ENCODE measurements at places on chromosomes 6 and 20.

DNA sequence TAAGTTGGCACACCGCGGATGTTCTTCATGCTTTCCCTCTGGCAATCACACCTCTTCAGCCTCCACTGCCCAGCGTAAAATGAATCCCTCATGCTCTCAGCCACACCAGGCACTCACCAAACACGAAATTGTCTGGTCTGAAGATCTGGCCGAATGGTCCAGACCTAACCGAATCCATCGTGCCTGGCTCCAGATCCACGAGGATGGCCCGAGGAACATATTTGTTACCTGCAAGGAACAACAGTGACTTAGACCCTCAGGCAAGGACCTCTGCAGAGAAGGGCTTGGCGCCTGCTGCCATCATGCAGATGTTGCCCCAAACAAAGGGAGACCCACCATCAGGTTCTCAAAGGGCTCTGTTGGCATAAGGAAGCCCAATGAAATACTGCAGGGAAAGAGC, 1.4 kb downstream of the TUBB2B start:
- no peak for DNase-seq

DNA sequence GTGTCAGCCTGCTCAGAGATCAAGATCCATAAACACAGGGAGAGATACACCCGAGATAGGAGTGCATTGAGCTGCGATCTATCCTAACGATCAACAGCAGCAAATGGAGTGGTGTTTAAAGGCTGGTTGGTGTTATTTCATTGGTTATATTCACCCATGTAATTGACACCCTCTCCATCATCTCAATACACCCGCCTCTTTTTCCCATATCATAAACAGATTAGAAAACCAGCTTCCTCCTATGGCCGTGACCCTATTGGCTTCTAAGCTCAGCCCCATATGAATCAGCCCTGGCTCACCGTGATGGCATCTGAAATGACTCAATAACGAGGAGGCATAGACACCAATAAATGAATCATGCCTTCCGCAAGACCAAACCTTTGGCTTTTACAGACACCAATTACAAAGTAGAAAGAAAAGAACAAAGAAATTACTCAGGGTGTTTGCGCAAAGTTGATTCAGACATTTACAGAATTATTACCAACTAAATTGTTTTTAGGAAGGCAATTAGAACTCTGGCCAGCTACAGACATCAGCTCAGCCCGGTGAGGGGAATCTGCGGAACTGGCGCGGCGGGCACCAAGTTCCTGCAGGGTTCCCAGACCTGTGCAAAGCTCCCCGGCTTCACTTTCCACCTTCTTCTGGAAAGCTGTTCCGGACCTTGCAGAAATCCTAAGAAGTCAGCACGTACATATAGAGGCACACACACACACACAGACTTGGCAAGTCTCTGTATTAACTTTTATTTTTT, 11.5 kb downstream of the PMEPA1 start:
- peak; percentile 56 for DNase-seq

DNA sequence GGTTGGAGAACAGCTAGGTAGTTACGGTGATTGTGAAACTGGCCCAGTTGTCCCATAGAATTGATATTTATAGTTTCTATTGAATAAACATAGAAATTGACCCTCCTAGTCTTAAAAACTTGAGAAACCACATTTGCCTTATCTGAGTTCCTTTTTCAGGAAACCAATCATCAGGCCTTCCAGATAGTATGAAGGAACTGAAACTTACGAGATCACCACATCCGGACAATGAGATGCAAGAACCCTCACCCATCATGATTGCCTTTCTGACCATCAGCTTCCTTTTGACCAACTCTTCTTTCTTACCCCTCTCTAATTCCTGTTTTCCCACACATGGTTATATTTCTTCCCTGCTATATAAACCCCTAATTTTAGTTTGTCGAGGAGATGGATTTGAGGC, 21.8 kb downstream of the SLC35F1 start:
- DNase-seq: no peak

DNA sequence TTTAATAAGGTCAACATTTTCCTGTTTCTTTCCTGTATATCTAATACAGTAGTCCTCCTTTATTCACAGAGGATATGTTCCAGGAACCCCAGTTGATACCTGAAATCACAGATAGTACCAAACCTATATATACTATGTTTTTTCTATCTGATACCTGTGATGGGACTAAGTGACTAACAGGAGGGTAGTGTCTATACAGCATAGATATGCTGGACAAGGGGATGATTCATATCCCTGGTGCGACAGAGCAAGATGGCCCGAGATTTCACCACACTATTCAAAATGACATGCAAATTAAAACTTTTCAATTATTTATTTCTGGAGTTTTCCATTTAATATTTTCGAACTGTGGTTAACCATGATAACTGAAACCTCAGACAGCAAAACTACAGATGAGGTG, 281.1 kb downstream of the LAMA2 start:
- no peak for DNase-seq
